NCI-H2081 treated with DMSO at 0.1 percent for 48 hours (cell line): ENCODE measurements at places on chromosomes 11 and 22.

DNA sequence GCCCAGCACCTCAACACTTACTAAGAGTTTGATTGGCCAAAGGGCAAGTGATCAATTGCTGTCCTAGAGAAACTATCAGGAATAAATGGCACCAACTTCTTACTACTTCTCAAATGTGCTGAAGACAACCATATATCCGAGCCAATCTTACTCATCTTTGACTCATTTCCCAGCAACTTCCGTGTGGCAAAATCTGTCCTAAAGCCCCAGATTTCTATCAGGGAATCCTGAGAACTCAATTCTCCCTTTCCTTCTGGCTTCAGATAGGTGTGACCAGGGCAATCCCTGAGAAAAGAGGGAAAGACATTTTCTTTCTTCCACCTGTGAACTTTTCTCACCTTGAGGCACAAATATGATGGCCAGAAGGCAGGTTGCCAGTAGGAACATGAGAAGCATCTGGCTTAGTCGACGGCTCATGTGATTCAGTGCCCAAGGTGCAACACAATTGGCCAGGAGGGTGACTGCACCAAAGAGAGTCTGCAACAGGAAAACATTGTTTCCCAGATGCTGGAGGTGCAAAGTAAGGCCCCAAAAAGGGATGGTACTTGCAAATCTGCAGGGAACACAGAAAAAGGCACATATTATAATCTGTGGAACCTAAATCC lies 21.8 kb upstream of the SLC22A24 start:
- DNase-seq = no peak

GRCh38 chr22:29334696-29335344 lies 19.3 kb upstream of the RASL10A start:
- no peak for DNase-seq

GRCh38 chr22:28670161-28670560 lies 9.5 kb downstream of the TTC28 start:
- DNase-seq = no peak

GRCh38 chr11:30760345-30760744 lies 174.2 kb upstream of the MPPED2 start:
- DNase-seq = no peak

GRCh38 chr22:30803679-30804078 lies 109.0 kb downstream of the OSBP2 start:
- no peak for DNase-seq
